ENCODE measurements at places on chromosomes 4 and X.

DNA sequence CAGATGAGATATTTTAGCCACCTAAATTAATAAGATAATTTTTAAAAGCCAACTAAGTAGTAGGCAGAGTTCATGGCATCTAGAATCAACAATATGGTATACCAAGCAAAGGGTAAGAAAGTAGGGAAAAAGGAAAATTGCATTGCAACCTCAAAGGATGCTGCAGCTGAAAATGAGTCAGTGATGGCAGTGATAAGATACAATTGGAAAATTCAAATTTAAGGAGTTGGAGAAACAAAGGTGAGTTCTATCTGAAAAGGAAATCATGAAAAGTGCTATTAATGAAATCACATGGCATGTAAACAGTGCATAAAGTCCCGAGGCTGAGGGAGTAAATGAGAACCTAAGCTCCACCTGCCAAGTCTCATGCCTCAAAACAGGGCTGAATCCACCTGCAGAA lies 33.9 kb downstream of the SHROOM4 start:
- DNase-seq, result no peak

DNA sequence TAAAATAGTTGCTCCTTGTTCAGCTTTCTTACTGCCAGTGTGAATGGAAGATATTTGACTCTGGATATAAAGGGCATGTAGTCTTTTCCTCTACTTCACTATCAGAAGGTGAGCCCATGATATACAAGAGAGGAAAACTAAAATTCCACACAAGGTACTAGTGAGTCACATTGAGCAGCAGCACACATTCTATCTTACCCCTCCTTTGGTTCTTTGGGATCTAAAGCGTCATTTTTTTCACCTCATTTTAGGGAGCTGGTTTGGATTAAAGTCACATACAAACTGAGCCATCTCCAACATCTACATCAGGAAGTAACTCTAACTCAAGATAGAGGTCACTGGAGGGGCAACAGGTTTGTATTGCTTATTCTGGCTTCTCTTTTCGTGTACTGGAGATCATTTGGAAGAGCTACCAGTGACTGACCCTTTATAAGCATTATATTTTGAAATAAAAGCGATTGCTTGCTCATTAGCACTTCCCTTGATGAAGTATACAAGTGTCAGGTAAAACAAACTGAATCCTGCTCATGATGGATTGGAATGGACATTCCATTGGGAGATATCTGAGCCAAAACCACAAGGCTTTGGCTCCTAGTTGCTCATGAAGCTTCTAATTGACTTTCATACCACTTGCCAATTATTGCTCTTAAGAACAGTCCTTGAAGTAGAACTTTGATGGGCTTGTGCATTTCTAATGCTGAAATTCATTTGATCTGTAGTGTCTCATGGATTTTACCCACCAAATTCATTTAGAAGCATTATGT lies 124.1 kb downstream of the SPCS3 start:
- DNase-seq, result no peak

- no peak for DNase-seq
Observed at GRCh38 chr4:8582016-8582415, 1.8 kb downstream of the GPR78 start.

DNA sequence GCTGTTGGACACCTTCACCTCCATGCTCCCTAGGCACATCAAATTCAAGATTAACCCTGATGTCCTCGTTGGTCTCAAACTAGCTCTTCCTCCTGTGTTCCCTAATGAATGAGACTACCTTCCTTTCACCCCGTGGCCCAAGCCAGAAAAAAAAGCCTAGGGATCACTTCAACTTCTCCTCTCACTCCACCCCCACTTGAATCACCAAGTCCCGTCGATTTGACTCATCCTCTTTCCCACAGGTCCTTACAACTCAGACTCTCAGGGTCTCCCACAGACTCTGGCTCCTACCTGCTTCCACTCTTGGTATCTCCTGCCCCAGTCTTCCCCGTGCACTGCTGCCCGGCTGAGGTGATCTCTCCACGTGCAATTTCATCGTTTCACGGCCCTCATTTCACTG lies 8.5 kb downstream of the SLC25A43 start:
- no peak for DNase-seq

GRCh38 chr4:101199507-101200285 lies 147.6 kb downstream of the PPP3CA start:
- DNase-seq, result no peak

DNA sequence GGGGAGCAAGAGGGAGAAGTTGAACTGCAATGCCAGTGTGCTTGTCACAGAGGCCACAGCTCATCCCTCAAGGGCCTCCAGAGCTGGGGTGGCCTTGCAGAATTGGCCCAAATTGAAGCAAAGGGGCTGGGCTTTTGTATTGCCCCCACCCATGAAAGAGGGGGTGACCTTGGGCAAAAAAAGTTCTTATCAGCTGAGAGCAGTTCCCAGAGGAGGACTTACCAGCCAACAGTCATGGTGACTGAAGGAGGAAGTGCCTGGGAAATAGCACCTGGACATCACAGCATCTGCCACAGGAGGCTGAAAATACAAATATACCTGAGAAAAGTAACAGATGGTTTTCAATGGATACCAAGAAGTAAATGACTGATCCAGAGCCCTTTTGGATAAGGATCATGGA lies 262.4 kb downstream of the MID1IP1 start:
- DNase-seq, result no peak

GRCh38 chr4:182384631-182385091 lies 141.5 kb downstream of the TENM3 start:
- no peak for DNase-seq

GRCh38 chr4:32268863-32269262 lies 1548.7 kb downstream of the PCDH7 start:
- DNase-seq, result no peak

DNA sequence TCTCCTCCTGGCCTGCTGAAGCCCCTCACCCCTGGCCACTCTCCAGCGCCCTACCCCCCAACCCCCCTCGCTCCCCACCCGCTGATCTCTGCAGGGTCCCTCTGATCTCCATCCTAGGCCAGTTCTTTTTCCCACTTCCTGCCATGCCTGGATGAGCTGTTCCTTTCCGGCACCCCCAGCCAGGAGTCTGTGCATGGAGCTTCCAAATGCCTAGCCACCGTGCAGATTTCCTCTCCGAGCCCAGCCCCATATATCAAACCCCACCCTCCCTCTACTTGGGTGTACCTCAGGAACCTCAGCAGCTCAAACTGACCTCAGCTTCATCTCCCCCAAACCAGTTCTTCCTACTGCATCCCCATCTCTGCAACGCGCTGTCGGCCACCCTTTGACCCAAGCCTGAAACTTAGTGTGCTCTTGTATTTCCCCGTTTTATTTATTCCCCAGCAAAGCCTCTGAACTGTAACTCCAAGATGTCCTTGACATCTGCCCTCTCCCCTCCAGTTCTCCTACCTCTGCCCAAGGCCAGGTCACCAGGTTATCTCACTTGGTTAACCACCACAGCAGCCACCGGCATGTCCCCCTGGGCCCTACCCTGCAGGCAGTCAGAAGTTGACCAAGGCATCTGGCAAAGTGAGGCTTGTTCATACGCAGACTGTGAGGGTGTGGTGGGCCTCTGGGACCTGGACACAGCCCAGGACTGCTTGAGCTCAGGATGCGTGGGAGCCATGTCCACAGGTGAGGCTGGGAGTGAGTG lies 194.9 kb upstream of the PSAPL1 start:
- no peak for DNase-seq

DNA sequence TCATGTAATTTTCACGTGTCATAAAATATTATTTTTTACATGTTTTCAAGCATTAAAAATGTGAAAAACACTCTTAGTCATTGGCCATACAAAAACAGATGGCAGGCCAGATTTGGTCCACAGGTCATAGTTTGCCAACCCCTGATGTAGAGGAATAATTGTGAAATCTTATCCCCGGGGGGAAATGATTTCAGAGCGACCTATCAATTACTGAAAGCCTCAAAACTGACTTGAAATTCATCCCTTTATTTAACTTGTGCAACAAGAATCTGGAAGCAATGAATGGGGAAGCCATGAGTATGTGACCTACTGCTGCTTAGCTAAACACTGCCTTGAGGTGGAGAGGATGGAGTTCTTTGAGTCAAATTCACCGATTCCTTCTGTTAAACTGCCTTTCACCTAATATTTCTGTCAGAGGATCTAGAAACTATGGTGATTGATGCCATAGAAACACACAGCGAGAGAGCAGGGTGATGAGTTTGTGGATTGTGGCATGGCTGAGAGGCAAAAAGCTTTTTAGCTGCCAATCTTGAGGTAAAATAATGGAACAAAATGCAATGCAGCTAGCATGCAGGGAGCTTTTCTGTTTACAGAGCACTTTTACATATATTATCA lies 30.3 kb upstream of the BRS3 start:
- no peak for DNase-seq

DNA sequence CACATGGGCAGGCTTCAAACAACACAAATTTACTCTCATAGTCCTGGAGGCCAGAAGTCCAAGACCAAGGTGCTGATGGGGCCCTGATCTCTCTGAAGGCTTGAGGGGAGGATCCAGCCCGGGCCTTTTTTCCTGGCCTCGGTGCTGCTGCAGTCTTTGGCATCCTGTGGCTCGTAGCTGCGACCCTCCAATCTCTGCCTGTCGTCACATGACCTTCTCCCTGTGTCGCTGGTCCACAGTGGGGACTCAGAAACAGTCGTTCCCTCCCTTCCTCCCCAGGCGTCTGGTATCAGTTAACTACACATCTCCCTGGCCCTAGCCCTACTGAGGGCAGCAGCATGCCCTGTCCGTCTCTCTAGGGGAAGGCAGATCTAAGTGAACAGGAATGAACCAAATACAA lies 19.1 kb upstream of the MSX1 start:
- DNase-seq, result no peak

DNA sequence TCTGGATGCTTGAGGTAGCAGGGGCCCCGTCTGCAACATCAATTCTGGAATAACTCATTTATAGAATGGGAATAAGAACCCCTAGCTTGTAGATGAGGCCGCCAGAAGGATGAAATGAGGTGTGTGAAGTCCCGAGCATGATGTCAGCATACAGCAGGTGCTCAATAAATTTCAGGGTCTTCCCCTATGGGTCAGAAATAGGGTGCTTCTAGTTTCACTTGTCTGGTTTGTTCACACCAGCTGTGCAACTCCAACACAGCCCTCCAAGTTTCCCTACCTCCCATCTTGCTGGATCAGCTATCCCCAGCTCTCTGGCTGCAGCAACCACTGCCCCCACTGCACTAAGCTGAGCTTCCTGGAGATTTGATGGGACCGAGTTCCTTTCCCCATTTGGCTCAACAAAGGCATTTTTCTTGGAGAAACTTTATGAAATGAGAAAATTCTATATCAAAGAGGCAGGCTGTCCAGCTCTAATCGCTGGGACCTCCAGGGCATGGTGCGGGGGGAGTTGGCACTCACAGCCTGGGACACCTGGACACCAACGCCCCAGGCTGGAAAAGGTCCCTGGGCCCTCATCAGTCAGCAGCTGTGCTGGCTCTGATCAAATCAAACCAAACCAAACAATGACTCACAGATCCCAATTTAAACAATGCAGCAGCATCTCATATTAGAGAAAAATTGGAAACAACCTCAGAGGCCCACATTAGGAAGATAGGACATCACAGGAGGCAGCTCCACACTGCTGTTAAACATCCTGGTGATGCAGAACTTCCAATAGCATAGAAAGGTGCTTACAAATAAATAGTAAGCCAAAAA lies 13.3 kb downstream of the SLC2A9 start:
- no peak for DNase-seq

DNA sequence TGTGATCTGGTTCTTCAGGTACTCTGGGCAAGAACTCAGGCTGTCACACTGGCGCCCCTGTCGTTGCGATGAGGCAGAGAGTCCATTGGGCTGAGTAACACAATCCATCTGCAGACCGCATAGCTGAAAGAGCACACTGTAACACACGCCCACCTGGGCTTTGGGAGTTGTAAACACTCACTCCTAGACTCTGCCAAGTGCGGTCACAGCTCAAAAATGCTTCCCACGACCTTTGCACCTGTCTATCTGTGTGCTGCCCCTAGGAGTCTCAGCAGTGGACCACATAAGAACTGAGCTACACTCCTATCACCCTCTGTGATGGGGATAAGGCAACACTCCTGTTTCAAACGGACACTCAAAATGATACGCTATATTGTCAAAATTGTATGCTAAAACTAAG lies 2028.3 kb downstream of the PCDH7 start:
- DNase-seq, result no peak

DNA sequence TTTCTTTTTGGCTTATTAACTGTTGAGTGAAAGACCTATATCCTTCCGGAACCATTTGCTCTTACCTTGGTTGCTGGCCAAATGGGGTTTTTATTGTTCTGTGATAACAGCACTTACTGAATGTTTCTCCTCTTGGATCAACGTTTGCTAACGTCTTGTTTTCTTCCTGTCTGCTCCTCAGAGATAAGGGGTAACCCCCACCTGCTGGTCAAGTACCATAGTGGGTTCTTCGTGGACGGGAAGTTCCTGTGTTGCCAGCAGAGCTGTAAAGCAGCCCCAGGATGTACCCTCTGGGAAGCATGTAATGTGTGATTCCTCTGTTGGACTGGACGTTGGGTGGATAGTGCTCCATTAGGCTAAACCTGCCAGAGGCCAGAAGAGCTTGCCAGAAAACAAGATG lies 15.3 kb downstream of the BMX start:
- DNase-seq, result no peak

DNA sequence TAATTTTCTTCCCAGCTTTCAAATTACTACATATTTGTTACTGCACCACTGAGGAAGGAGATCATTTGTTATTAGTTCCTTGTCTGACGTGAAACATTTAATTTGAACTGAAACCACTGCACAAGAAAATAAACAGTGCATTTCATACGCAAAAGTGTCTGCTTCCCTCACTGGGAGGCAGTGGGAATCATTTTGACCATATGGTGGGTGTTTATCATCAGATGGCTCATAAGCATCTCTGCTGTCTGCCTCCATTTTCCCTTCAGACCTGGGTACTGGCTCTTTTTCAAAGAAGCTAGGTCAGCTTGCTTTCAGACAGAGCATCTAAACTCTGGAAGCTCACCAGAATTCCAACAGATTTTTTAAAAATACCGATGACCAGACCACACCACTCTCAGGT lies 135.2 kb downstream of the PCDH19 start:
- DNase-seq, result no peak

GRCh38 chr4:67725981-67726380 lies 25.0 kb upstream of the UBA6 start:
- DNase-seq, result no peak

- peak; percentile 91 for DNase-seq
Observed at GRCh38 chrX:119755981-119756533, 2.3 kb upstream of the SOWAHD start.

- no peak for DNase-seq
Observed at GRCh38 chrX:21747558-21747957, 10.4 kb downstream of the SMPX start.

- no peak for DNase-seq
Observed at GRCh38 chr4:6420036-6420435, 52.4 kb downstream of the PPP2R2C start.

- no peak for DNase-seq
Observed at GRCh38 chrX:131394384-131394783, 105.3 kb upstream of the IGSF1 start.

DNA sequence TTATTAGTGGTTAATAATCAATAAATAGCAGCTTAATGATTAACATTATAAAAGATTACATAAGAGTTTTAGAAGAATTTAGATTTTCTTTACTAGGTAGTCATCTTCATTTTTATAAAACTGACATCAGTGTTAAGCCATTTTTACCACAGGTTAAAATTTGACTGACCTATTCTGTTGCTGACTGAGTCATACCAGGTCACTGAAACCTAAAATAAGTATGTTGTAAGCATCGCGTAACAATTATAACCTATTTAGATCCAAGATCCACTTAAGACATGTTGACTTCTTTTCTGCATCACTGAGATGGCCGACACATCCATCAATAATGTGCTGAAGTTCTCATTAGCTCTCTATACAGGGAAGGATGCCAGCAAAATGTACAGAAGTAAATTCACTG lies 36.7 kb downstream of the ARX start:
- no peak for DNase-seq

GRCh38 chrX:20527558-20528011 lies 260.9 kb upstream of the RPS6KA3 start:
- DNase-seq, result peak; percentile 27
